ENCODE measurements at places on chromosomes 5 and 9. TPM values are rescaled to one million over a fixed set of nuclear protein-coding genes. Genes with fewer than 3 reads are reported as not detected.

DPP7 gene
- total RNA-seq: 123 TPM

MBLAC2 gene
- 2.2 TPM for total RNA-seq

ARHGEF28 gene
- 12.2 TPM for total RNA-seq

TTC1 gene
- total RNA-seq: 64.4 TPM

FBP2 gene
- not detected for total RNA-seq

FCN2 gene
- not detected for total RNA-seq

PCDHGC5 gene
- total RNA-seq: 0.06 TPM

RALGPS1 gene
- total RNA-seq: 1.0 TPM

PTGES gene
- 205 TPM for total RNA-seq

FAXDC2 gene
- total RNA-seq: 0.31 TPM

WDR31 gene
- 1.4 TPM for total RNA-seq

MARCOL gene
- total RNA-seq: not detected

SLC46A2 gene
- total RNA-seq: not detected

HSPB3 gene
- 0.26 TPM for total RNA-seq

SLC6A19 gene
- 0.08 TPM for total RNA-seq

ADGRV1 gene
- 0.83 TPM for total RNA-seq

NPDC1 gene
- 81.3 TPM for total RNA-seq

GABRA6 gene
- total RNA-seq: not detected

ADAMTSL1 gene
- 0.07 TPM for total RNA-seq

SPINK6 gene
- total RNA-seq: 0.49 TPM

AGXT2 gene
- total RNA-seq: not detected

INSYN2B gene
- 0.71 TPM for total RNA-seq

ELOVL7 gene
- total RNA-seq: 10.5 TPM

PLPPR1 gene
- not detected for total RNA-seq

PRDM9 gene
- total RNA-seq: not detected

PDE8B gene
- total RNA-seq: 1.7 TPM

IL9 gene
- total RNA-seq: not detected

CTNND2 gene
- not detected for total RNA-seq

Measured in A549 treated with GW870086 at 1 μM for 4 hours (cell line).